ENCODE measurements at places on chromosomes 3 and 15.

DNA sequence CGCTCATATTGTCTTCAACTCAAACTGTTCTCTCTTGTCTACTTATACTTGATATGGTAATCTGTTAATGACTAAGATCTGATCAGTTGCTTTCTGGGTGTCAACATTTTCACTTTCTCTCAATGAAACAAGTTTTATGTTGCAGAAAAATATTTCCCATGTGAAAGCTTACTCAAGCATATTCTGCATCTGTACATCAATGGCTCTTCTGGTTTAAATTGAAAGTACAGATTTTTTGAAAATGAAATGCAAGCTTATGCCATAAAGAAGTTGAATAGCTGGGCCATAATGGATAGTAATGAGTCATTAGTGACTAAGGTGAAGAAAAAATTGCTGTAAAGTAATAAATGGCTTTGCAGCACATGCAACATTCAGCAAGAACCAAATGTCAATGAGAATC is 140.7 kb downstream of the BCHE start:
- DNase-seq = no peak

GRCh38 chr3:184632551-184633236 is 71.1 kb downstream of the EPHB3 start:
- no peak for DNase-seq

GRCh38 chr15:45641999-45642932 is 7.4 kb downstream of the SQOR start:
- DNase-seq = no peak

- no peak for DNase-seq
Observed at GRCh38 chr3:127701280-127701911, 28.6 kb downstream of the ABTB1 start.

DNA sequence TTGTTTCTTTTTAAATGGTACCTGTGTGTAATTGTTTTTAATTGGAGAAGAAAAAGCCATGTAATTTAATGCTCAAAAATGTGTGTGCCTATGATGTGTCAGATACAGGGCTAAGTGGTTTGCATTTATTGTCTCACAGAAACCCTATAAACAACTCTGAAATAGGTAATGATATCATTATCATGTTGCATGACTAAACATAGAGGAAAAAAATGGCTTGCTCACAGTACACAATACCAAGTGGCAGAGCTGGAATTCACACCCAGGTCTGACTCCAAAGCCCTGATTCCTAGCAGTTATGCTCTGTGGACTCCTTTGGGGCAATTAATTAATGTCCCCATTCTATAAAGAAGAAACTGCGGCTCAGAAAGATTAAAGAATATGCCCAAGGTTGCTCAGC is 237.4 kb upstream of the TRIM42 start:
- DNase-seq = no peak

Data from CD4-positive, alpha-beta T cell treated with Interleukin-4 for 4 hours (primary cell).